GM12892 (cell line): ENCODE measurements at places on chromosomes 1 and 21.

DNA sequence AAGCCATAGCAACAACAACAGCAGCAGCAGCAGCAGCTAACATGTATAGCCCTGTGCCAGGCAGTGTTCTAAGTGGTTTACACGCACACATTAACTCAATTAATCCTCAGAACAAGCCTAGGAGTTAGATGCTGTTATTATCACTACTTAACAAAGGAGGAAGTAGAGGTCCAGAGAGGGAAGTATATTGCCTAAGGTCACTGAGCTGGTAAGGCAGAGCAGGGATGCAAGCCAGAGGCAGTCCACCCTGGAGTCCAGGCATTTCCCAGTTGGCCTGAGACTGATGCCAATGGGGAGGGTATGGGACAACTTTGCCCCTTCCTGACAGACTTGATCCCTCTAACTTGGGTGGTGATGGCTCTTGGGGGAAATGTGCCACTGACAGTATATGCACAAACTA is 6.8 kb downstream of the CDC14A start:
- DNase-seq: no peak

- DNase-seq: no peak
These were observed 14.1 kb downstream of the INTS3 start for GRCh38 chr1:153741986-153742385.

GRCh38 chr1:39754026-39754570 is 15.4 kb downstream of the PPIE start:
- DNase-seq: no peak

GRCh38 chr1:160733898-160734297 is 5.1 kb upstream of the SLAMF7 start:
- no peak for DNase-seq

DNA sequence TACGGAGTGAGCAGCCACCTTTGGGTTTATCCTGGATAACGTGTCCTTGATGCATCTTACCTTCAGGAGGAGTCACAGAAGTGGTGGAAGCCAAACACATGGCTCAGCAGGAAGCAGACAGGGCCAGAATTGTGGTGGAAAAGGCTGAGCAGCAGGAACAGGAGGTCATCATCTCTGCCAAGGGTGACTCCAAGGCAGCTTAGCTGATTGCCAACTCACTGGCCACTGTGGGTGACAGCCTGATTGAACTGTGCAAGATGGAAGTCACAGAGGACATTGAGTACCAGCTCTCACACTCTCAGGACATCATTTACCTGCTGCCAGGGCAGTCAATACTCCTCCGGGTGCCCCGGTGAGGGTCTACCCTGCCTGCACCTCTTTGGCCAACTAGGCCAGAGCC is 179.3 kb downstream of the FAF1 start:
- no peak for DNase-seq
